CD4-positive, alpha-beta T cell treated with Interleukin-15 for 1 hour (primary cell): ENCODE measurements at places on chromosomes 5 and 9.
A peak's percentile ranks its signal among the peaks of the same experiment; 100 is the strongest.

DNA sequence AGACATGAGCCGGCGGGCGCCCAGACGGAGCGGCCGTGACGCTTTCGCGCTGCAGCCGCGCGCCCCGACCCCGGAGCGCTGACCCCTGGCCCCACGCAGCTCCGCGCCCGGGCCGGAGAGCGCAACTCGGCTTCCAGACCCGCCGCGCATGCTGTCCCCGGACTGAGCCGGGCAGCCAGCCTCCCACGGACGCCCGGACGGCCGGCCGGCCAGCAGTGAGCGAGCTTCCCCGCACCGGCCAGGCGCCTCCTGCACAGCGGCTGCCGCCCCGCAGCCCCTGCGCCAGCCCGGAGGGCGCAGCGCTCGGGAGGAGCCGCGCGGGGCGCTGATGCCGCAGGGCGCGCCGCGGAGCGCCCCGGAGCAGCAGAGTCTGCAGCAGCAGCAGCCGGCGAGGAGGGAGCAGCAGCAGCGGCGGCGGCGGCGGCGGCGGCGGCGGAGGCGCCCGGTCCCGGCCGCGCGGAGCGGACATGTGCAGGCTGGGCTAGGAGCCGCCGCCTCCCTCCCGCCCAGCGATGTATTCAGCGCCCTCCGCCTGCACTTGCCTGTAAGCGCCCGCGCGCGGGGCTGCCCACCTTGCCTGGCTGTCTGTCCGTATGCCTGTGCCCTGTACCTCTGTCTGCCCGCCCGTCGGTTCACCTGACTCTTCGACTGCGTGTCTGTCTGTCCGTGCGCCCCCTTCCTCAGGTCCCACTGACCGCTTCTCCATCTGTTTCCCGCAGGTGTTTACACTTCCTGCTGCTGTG is 412 bp downstream of the FGF18 start:
- no peak for DNase-seq

- no peak for DNase-seq
These were observed 418.2 kb downstream of the TUSC1 start for GRCh38 chr9:25260046-25260445.

DNA sequence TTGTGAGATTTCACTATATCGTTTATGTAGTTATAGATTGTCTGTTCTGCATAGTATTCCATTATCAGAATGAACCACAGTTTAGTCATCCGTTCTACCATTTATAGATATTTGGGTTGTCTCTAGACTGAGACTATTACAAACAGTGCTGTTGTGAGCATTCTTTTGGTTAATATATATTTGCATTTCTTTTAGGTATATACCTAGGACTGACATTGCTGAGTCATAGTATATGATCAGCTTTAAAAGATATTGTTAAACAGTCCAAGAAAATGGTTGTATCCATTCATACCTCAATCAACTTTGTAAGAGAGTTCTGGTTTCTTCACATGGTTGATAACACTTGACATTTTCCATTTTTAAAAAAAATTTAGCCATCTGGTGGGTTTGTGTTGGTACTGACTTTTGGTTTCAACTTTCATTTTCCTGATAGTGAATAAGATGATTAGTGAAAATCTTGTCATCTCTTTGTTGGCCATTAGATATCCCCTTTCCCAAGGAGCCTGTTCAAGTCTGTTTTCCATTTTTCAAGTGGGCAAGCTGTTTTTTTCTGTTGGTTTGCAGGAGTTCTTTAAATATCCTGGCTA is 22.9 kb upstream of the ADAM19 start:
- no peak for DNase-seq

- peak; percentile 11 for DNase-seq
These were observed 18.1 kb upstream of the COL5A1 start for GRCh38 chr9:134623258-134624066.

GRCh38 chr5:4551034-4551433 is 589.1 kb upstream of the ADAMTS16 start:
- DNase-seq, result no peak

- no peak for DNase-seq
These were observed 24.1 kb upstream of the FLT4 start for GRCh38 chr5:180673371-180674089.

- peak; percentile 31 for DNase-seq
These were observed 4.7 kb upstream of the GLRX start for GRCh38 chr5:95826949-95827891.

DNA sequence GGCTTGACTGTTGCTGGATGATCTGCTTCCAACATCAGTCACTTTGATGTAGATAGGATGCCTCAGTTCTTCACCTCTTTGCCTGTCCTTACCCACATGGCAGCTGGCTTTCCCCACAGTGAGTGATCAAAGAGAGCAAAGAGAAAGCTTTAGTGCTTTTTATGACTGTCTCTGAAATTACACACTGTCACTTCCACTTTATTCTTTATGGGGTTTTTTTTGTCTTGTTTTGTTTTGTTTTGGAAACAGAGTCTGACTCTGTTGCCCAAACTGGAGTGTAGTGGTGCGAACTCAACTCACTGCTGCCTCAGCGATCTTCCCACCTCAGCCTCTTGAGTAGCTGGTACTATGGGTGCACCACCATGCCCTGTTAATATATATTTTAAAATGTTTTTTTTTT is 32.4 kb upstream of the C5orf24 start:
- DNase-seq, result no peak

- DNase-seq, result no peak
These were observed 671.3 kb upstream of the KLF4 start for GRCh38 chr9:108160706-108161355.

GRCh38 chr5:13478831-13479465 is 465.5 kb downstream of the DNAH5 start:
- no peak for DNase-seq

GRCh38 chr5:152462021-152462721 is 57.1 kb upstream of the NMUR2 start:
- DNase-seq, result no peak

DNA sequence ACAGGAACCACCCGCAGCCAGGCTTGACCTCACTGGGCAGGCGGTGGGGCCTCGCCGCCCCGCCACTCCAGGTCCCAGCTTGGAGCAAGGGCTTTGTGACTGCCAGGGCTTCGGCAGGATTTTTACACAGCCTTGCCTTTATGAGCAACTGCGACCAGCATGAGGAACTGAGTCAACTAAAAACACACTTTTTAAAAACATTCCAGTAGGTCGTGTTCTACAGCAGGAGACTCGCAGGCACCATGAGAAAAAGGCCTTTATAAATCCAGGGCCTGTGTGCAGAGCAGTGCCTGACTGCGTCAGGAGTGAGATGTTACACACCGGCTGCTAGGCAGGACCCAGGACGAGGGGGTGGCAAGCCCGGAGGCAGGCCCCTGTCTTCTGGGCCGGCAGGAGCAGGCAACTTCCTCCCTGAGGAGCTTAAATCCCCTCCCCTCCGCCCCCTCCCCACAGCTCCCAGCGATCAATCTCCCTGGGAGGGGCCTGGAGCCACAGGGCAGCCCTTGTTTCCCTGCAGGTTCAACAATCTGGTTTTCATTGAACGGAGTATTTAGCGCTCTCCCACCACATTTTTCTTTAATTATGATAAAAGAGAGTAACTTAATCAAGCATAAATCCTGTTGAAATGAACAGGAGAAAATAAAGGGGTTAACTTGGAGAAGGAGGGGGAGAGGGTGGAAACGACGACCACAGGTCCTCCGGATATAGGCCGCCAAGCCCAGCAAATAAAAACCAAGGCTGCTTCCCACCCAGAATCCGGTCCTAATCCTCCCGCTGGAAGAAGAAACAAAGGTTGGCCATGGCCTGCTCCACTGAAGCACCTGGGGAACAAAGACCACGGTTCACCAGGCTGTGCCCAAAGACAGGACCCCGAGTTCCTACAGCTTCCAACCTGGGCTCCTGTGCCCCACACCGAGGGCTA is 92.5 kb downstream of the ROR2 start:
- DNase-seq, result no peak
